ENCODE measurements at places on chromosomes 2 and 18.

DNA sequence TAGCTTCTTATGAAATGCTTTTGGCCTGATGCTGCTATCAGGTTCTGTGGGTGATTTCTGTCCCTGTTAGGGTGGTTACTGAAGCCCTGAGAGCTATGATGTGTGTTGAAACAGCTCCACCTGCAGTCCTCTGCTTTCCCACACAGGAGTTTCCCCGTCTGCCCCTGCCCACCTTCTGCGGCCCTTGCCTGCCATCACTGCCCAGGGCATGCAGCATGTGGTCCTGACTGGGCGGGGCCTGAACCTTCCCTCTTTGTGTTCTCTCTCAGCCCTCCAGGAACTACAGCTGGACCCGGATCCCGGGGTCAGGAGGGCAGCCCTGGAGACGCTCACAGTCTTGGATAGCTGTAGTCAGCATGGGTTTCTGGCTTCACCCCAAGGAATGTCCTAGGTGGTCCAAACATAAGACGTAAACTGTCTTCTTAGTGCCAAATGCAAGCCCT, 21.4 kb downstream of the HJURP start:
- no peak for DNase-seq

GRCh38 chr2:101361121-101361520, 26.2 kb downstream of the CREG2 start:
- DNase-seq, result no peak

DNA sequence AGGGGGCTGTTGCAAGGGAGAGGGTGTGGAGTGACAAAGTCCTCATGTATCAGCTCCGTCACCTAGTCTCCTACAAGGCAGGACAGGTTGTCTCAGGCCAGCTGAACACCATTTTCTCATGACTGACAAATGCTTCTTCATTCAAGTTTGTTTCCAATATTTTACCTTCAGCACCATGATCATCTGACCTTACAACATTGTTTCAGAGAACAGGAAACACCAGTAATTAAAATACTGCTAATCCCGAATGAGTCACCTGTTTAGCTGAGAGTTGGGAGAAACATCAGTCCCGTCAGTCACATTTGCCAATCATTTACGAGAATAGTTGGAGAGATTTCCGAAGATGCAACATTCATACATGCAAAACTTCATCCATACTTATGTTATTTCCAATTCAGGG, 25.7 kb upstream of the SP5 start:
- no peak for DNase-seq

DNA sequence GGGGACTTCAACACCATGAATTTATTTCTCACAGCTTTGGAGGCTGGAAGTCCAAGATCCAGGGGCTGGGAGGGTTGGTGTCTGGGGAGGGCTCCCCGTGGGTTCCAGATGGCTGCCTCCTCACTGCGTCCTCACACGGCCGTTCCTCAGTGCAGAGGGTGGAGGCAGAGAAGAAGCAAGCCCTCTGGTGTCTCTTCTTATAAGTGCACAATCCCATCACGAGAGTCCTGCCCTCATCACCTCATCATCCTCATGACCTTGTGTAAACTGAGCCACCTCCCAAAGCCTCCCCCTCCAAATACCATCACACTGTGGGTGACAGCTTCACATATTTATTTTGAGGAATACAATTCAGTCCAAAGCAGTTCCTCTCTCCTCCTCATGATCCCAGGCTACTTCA, 26.3 kb downstream of the TMEM163 start:
- DNase-seq, result no peak

- no peak for DNase-seq
These were observed 78.4 kb downstream of the EPAS1 start for GRCh38 chr2:46375566-46376125.

GRCh38 chr18:48553236-48553635, 14.4 kb downstream of the CTIF start:
- no peak for DNase-seq

GRCh38 chr2:32067549-32067948, 4.2 kb downstream of the SPAST start:
- DNase-seq, result no peak

DNA sequence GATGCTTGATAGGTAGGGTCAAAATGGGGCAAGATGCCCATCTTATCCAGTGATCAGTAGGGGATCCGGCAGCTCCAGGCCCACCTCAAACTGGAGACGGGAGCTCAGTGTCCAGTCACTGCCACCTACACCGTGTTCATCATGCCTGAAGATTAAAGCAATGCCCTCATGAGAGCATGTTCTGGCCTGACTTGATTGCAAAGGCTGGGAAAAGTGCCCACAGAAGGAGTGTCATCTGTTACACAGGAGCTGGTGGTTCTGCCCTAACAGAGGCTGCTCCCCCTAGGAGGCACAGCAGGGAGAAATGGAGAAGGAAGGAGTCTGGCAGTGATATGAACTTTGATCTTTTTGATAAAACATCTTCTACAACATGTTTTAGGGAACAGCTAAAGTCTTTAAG, 92.3 kb downstream of the CCBE1 start:
- DNase-seq, result no peak

DNA sequence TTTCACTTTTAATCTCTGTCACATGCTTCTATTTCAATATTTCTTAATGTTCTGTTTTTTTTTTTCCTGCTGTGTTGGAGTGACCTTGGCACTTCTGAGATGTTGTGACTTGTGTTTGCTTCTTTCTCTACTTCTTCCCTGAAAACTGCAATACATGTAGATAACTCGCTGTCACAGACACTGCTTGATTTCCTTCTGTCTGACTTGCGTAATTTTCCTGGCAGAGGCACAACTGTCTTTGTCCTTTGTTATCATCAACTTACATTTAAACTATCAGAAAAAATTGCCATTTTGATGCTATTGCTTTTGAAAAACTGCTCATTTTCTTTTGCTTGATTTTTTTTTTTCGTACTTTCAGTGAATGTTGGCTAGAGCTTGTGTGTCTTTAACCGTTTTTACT, 69.0 kb downstream of the BABAM2 start:
- no peak for DNase-seq

GRCh38 chr2:119544075-119544938, at the start of gene CFAP221:
Gene CFAP221 (plus strand): TSS chr2:119544449. CDS start chr2:119546132, 1,683 bp downstream.
- DNase-seq, result no peak

DNA sequence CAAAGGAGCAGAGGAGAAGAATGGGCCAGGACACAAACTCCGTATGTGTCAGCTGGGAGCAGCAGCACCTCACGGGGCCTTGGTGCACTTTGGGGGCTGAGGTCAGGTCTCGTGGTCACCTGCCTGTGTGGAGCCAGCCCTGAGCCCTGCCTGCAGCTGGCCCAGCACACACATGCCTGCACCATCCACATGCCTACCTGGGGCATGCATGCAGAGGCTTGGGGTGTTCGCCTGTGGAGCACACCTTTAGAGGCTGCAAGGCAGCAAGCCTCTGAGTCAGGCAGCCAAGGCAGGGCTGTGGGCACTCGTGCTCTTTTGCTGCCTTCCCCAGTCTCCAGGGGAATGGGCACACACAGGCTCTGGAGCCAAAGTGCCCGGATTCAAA, 36.0 kb downstream of the ARHGEF4 start:
- no peak for DNase-seq

DNA sequence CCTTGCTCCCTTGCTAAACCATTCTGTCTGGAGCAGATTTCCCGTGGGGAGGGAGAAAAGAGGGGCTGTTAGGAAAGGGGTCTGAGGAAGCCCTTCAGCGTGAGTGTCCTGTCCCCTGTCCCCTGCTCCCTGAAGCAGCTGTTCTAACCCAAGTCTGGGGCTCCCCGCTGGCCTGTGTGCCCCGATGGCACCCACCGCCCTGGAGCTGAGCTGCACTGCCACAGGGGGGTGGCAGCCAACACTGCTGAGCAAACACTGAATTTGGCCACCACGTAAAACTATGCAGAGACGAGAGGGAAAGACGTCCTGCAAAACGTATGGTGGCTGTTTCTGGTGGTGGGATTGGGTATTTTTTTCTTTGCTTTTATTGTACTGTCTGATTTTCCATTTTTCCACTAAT, 17.9 kb downstream of the KCNG2 start:
- no peak for DNase-seq

DNA sequence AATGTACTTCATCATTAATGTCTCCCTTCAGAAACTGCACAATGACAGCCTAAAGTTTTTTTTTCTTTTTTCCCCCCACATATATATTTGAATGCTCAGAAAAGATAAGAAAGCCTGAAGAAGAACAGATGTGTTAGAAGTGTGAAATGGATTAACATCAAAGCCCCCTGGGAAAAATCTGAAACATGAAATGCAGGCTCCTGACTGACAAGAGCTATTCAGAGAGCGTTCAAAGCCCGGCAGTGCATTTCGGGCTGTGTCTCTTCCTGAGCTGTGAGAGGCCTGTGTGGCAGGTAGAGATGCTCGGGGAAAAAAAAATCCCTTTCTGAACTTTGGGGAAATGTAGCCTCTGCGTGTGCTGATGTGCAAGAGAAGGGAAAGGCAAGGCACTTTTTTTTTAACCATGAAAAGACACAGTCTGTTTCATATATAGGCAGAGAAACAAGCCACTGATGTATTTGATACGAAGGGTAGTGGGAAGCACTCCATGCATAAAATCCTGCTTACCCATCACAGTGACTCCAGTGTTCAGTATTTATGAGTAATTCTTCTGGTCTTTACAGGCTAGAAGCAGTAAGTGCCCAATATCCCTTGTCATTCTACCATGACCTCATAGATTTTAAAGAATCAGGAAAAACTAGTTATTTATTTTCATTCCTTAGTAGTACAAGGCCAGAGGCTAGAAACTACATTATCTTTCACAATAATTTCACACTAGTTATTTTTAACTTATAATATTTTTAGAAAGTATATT, 1574.2 kb upstream of the PIK3C3 start:
- DNase-seq, result no peak

DNA sequence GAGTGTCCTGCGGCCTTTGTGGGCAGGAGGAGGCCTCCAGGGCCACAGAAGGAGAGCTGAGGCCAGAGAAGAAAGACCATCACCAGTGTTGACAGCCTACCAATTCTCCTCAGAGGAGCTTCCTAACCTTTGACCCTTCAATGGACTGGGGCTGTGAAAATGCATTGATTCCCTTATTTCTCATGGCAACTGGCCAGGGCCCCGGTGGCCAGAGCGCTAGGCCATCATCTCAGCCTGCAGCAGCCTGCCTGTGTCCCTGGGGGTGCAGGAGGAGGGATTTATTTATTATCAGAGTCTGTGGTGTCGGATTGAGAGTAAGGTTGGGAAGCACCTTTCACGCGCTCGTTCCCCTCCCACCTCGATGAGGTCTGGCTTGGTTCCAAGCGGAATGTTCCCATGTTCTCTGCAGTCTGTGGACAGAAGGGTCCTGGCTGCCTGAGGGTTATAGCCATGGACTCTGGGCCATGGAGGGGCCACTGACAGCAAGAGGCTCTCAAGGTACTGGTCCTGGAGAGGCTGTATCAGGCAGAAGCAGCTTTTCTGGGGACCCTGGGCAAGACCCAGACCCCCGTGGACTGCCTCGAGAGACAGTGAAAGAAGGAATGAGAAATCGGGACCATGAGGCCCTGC, 53.8 kb downstream of the CYP27C1 start:
- no peak for DNase-seq

DNA sequence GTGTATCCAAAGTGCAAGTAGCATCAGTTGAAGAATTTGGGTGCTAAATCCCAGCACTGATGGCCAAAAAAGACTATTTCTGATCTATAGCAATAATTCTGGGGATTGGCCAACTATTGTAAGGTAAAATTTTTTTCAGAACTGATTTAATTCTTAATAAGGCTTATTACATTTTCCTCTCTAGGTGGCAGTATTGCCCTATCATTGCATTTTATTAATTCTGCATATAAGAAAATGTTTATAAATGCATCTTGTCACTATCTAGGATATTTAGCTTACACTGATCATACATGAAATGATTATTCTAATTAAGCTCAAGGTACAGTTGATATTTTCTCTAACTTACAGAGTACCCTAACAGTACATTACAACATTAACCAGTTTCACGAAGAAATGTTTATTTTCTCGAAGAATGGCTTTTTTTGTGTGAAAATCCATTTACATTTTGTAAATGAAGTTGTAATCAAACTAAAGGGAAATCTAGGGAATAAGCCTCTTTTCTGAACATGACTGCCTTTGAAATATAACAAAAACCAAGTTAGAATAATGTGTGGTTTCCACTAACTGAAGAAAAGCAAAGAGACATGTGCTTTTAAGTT, 11.0 kb downstream of the TTN start:
- DNase-seq, result no peak

GRCh38 chr2:196587056-196587455, 52.5 kb upstream of the CCDC150 start:
- no peak for DNase-seq

DNA sequence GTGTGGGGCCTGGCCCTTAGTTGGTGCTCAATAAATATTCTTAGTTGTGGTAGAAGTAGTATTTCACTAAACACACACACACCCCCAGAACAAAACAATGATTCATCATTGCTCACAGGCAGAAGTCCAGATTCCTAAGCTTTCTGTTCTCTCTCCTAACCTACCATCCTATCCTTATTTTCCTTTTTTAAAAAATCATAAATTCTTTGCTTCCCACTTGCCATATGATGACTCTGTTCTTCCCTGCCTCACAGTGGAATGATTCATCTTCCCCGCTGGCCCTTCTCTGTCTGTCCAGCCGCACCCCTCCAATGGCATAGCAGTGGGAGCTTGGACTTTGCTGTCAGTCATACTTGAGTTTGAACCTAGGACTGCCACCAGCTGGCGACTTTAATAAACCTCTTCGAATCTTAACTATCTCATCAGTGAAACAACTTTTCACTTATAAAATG, 5.2 kb downstream of the EML6 start:
- DNase-seq, result no peak

DNA sequence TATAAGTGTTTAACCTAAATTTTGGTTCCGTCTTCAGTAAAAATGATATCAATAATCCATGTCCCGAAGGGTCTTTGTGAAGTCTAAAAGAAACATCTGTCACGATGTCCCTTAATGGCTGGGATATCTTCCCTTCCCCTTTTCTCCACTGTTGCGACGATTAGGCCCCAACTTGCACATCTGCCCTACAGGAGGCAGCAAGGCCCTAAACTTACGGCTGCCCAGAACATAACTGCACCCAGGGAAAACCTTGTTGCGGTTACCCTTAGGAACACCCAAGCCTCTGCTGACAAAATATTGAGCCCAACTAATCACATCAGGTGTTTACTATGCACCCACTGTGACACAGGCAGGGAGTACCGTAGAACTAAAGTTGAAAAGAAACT, 1.3 kb upstream of the SMAD2 start:
- peak; percentile 26 for DNase-seq

GRCh38 chr2:10209406-10209935, 86.9 kb downstream of the RRM2 start:
- DNase-seq, result no peak

- DNase-seq, result no peak
These were observed 98.1 kb downstream of the RNF144A start for GRCh38 chr2:7015007-7015950.
